ENCODE measurements at places on chromosomes 5 and 9.

DNA sequence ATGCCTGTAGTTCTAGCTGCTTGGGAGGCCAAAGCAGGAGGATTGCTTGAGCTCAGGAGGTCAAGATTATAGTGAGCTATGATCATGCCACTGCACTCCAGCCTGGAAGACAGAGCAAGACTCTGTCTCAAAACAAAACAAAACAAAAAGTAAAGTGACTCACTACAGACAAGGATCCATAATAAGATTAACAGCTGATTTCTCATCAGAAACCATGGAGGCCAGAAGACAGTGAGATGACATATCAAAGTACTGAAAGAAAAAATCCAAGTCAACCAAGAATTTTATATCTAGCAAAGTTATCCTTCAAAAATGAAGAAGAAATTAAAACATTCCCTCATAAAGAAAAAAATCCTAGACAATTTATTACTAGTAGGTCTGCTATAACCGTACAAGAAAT is 69.4 kb upstream of the ZBTB43 start:
- no peak for DNase-seq

- DNase-seq: no peak
Measured at GRCh38 chr9:129037767-129038098, 1.3 kb downstream of the MIGA2 start.

GRCh38 chr9:85077944-85078343 is 408.4 kb downstream of the NTRK2 start:
- DNase-seq: no peak

GRCh38 chr9:15293804-15294316 is 13.2 kb downstream of the TTC39B start:
- no peak for DNase-seq

- no peak for DNase-seq
Measured at GRCh38 chr9:71642056-71642455, 126.3 kb downstream of the CEMIP2 start.

- DNase-seq: no peak
Measured at GRCh38 chr9:138006576-138007233, 129.1 kb downstream of the CACNA1B start.

- DNase-seq: no peak
Measured at GRCh38 chr9:112366591-112366990, 13.3 kb upstream of the HSDL2 start.

DNA sequence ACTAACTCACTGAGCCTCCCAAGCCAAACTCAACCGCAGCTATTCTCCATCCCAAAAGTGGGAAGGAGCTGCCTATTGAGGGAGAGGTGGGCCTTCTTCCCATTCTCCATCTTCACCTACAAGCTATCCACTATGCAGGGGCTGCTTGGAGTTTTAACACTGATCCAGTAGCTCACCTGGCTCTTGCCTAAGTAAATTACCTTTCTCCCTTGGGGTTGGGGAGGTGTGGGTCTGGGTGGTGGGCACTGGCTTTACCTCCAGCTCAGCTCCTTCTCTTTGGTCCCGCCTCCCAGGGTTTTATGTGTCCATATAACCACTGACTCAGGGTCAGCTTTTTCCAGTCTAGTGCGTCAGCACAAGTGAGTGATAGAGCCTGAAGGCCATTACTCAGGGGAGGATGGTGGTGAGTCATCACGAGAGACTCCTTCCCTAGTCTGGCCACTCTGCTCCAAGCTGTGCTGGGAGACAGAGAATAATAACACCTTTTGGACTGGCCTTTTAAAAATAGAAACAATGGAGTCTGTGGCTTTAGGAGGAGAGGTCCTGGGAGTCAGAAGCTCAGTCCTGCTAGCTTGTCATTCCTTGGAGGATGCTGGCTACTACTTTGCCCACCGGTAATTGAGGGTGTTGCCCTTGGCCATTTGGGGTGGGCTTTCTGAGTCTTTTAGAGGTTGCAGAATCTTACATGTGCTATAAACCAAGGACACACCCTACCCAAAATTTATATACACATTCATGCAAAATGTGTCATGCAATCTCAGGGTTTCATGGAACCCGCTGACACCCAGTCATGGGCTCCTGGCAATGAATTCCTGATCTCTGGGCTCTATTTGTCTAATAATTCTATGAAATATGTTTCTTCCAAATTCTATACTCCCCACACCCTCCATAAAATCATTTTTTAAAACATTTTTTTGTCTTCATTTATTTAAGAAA is 35.6 kb upstream of the ATP6V1G1 start:
- no peak for DNase-seq

GRCh38 chr9:26321935-26322334 is 570.7 kb downstream of the CAAP1 start:
- no peak for DNase-seq

DNA sequence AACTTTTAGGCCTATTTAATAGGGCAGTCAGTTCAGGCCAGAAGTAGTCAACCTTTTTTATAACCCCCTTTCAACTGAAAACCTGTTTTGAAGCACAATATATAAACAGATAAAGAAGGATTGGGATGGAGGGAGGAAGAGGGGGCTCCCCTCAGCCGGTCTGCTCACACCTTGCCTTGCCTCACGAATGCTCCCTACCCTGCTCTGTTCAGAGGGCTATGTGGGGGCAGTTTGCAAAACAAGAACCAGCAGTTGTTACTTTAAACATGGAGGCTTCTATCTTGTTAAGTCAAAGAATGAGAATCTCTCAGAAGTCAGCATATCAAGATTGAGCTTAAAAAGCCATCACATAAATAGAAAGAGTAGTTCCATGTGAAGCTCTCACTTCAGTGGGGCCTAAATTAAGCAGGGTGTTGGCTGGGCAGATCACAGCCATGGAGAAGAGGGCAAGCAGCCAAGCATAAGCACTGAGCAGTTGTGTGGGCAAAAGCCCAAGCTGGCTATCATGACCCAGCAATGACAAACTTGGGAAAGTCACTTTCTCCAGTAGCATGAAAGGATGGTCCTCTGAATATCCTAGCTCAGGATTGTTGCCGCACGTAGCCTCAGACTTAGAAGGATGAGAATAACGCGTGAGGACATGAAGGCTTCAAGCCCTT is 70.6 kb downstream of the ALDH1A1 start:
- DNase-seq: peak; percentile 65

Measured in left ventricle myocardium inferior (tissue), 1 donor.